ENCODE measurements at places on chromosomes 7 and 10. TPM values are rescaled to one million over a fixed set of nuclear protein-coding genes. Genes with fewer than 3 reads are reported as not detected.

The IL6 gene
- not detected for total RNA-seq

The TMEM270 gene
- total RNA-seq = not detected

The SUGCT gene
- total RNA-seq = 4.4 TPM

The NPFFR1 gene
- 0.19 TPM for total RNA-seq

The CADPS2 gene
- total RNA-seq = 8.8 TPM

The MCM10 gene
- total RNA-seq = 9.2 TPM

The FAM24B gene
- not detected for total RNA-seq

The CALCR gene
- total RNA-seq = 0.19 TPM

The PKD2L1 gene
- total RNA-seq = not detected

The LRRC4 gene
- 5.1 TPM for total RNA-seq

The SPDYE2 gene
- not detected for total RNA-seq

The NUTM2B gene
- total RNA-seq = 0.70 TPM

The C10orf62 gene
- not detected for total RNA-seq

The AP1S1 gene
- 52.5 TPM for total RNA-seq

The KIF20B gene
- total RNA-seq = 4.2 TPM

The LZTS2 gene
- total RNA-seq = 26.7 TPM

The STRIP2 gene
- 1.6 TPM for total RNA-seq

The DYNC1I1 gene
- 2.5 TPM for total RNA-seq

The SFXN3 gene
- total RNA-seq = 30.7 TPM

The NXPH1 gene
- total RNA-seq = not detected

The SPDYE16 gene
- not detected for total RNA-seq

The SEMA3D gene
- total RNA-seq = 0.13 TPM

The VGF gene
- not detected for total RNA-seq

The BAMBI gene
- total RNA-seq = 3.3 TPM

The STOX1 gene
- total RNA-seq = 1.5 TPM

The NPY4R2 gene
- total RNA-seq = not detected

The GIMAP4 gene
- total RNA-seq = 19.7 TPM

The CFAP43 gene
- total RNA-seq = 0.19 TPM

The C1QL3 gene
- total RNA-seq = not detected

The SMARCD3 gene
- 4.3 TPM for total RNA-seq

The OR9A2 gene
- not detected for total RNA-seq

The GPR26 gene
- not detected for total RNA-seq

The ARHGEF5 gene
- 59.3 TPM for total RNA-seq

The CPA4 gene
- total RNA-seq = 11.4 TPM

The ADAM22 gene
- total RNA-seq = 1.4 TPM

The SFXN4 gene
- total RNA-seq = 24.0 TPM

The RNF32 gene
- 0.64 TPM for total RNA-seq

The CYP26A1 gene
- not detected for total RNA-seq

The HECW1 gene
- not detected for total RNA-seq

The FAM20C gene
- total RNA-seq = 16.0 TPM

The SMKR1 gene
- not detected for total RNA-seq

The LBX1 gene
- total RNA-seq = not detected

The C7orf57 gene
- 0.57 TPM for total RNA-seq

The LRRC18 gene
- total RNA-seq = 0.19 TPM

The FAM237B gene
- not detected for total RNA-seq

The PNLIPRP2 gene
- not detected for total RNA-seq

The SPDYE1 gene
- total RNA-seq = not detected

The EGFR gene
- 72.6 TPM for total RNA-seq

The SFTPA1 gene
- not detected for total RNA-seq

The JCAD gene
- 8.1 TPM for total RNA-seq

The TBX20 gene
- total RNA-seq = not detected

The PNLIP gene
- not detected for total RNA-seq

The AMPH gene
- 0.18 TPM for total RNA-seq
